Thymus (tissue), 14 donors: ENCODE measurements at places on chromosomes 13 and 19. TPM values are rescaled to one million over a fixed set of nuclear protein-coding genes. Genes with fewer than 3 reads are reported as not detected.

DNA sequence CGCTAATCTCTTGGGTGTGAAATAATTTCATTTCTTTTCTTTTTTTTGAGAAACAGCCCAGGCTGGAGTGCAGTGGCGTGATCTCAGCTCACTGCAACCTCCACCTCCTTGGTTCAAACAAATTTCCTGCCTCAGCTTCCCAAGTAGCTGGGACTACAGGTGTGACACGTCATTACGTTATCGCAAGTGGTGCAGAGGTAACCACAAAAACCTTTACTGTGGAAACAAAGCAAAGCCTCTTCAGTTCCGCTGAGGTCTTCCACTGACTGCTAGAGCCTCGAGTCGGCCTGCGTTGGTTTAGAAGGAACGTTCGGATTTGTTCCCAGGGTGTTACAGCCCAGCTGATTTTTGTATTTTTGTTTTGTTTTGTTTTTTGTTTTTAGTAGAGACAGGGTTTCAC lies 2.0 kb upstream of the ZNF784 start:
- H3K27me3 ChIP-seq, result no peaks in the 10 kb centered on the region
- DNase-seq, result no peak
- H3K27ac ChIP-seq, result no peak overlapping the region
- no peak overlapping the region for H3K4me3 ChIP-seq
- H3K4me1 ChIP-seq, result peaks cover 22% of the 10 kb centered on the region
- peaks cover 2% of the 10 kb centered on the region for H3K36me3 ChIP-seq

GRCh38 chr19:45500918-45501729 lies 2.9 kb downstream of the PPM1N start:
- no peak overlapping the region for H3K27ac ChIP-seq
- peaks cover 43% of the 10 kb centered on the region for H3K27me3 ChIP-seq
- H3K36me3 ChIP-seq, result no peaks in the 10 kb centered on the region
- H3K4me3 ChIP-seq, result no peak overlapping the region

The ZNF208 gene
- total RNA-seq, result 0.14 TPM

GRCh38 chr19:12484011-12484370 lies 625 bp downstream of the ZNF709 start:
- H3K27me3 ChIP-seq, result no peaks in the 10 kb centered on the region
- no peaks in the 10 kb centered on the region for H3K36me3 ChIP-seq
- peak overlapping the region; percentile 98 for H3K4me3 ChIP-seq
- H3K4me1 ChIP-seq, result peaks cover 17% of the 10 kb centered on the region
- H3K27ac ChIP-seq, result peak overlapping the region; percentile 32

GRCh38 chr13:111228262-111229144 lies 91.9 kb upstream of the TEX29 start:
- H3K4me3 ChIP-seq, result no peak overlapping the region
- no peak for DNase-seq
- H3K27me3 ChIP-seq, result no peaks in the 10 kb centered on the region
- no peaks in the 10 kb centered on the region for H3K4me1 ChIP-seq
- no peak overlapping the region for H3K27ac ChIP-seq

GRCh38 chr13:30734439-30734838 lies 904 bp upstream of the ALOX5AP start:
- H3K36me3 ChIP-seq, result no peaks in the 10 kb centered on the region
- no peak overlapping the region for H3K27ac ChIP-seq
- no peaks in the 10 kb centered on the region for H3K27me3 ChIP-seq
- DNase-seq, result no peak

GRCh38 chr13:110261166-110262081 lies 45.5 kb downstream of the COL4A1 start:
- H3K27ac ChIP-seq, result no peak overlapping the region
- H3K36me3 ChIP-seq, result no peaks in the 10 kb centered on the region
- no peak for DNase-seq
- H3K4me1 ChIP-seq, result peaks cover 3% of the 10 kb centered on the region
- no peak overlapping the region for H3K4me3 ChIP-seq
- peaks cover 16% of the 10 kb centered on the region for H3K27me3 ChIP-seq

The SLC6A16 gene
- 0.76 TPM for total RNA-seq
